Sciatic nerve (tissue), 2 donors: ENCODE measurements at places on chromosomes 6 and 20. TPM values are rescaled to one million over a fixed set of nuclear protein-coding genes. Genes with fewer than 3 reads are reported as not detected.

The SLC52A3 gene
- 1.4 TPM for total RNA-seq

The SLC16A10 gene
- total RNA-seq, result 3.1 TPM

DNA sequence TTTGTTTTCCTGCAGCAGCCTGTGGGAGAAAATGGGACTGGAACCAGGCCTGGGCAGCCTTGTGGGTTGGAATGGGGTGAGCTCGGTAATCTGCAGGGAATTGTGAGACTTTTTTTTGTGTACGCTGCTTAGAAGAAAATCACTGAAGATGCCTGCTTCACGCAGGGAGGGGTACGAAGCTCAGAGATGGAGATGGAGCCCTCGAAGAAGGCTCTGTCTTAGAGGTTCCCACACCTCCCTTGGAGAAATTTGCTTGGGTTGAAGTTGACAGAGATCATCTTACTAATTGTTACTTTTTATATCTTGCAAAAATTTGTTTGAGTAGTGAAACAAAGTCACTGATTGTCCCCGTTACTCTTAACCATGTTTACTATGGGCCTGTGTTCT is 894 bp downstream of the PYGB start:
- no peak for DNase-seq

The PNPLA1 gene
- total RNA-seq, result 0.22 TPM

DNA sequence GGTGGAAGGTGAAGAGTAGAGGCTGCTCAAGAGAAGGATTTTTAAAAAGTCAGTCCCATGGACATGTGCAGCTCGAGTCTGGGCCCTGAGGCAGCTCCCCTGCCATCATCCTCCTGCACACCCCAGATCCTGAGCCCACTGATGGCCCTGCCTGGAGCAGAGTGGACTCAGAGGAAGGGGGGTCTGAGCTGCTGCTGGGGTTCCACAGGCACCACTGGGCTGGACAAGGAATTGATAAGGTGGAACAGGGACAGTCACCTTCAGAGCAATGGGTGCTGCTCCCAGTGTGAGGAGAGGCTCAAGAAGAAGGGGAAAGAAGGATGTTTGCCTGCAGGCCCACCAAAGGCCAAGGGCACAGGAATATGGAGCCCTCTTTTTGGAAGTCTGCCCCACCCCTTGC is 6.2 kb downstream of the ULBP2 start:
- no peak for DNase-seq

- DNase-seq, result peak; percentile 85
Observed at GRCh38 chr20:46406986-46407670, 713 bp upstream of the ELMO2 start.
